ENCODE measurements at places on chromosomes 6 and 20.

DNA sequence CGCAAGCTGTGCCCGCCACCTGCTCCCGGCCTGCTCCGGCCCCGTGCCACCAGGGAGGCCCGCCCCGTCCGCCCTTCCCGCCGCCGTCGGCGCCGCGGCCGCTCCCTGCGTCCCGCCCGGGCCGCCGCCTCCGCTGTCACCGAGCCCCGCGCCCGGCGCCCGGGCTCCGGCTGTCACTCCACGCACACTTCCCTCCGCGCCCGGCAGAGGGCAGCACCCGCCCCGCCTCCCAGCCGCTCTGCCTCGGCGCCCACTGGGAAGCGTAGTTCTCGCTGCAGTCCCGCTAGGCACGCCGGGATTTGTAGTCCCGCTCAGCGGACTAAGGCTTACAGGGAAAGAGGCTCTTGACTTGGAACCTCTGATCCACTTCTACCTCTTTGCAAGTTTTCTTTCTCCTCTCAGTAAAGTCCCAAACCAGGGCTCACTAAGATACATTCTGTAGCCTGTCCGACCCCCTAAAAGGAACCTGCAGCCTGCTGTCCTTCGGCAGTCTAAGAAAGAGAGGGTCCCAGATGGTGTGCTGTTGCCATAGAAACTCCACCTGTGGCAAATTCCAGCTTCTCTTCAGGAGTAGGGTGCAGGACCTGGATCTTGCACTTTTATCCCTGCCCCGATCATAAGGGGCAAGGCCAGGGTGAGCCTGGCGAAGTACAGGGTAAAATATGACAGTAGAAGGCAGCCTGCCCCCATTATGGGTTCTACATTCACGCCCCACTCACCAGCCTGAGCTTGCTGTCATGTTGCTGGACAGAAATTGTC lies at the start of gene TFEB:
TFEB (minus strand) TSS at position 182 of the 759 bp plus-strand sequence. CDS start 44,395 bp downstream, outside the sequence.
- peak; percentile 92 for DNase-seq

- DNase-seq = no peak
Measured at GRCh38 chr6:25883991-25884390, 9.9 kb upstream of the SLC17A3 start.

- no peak for DNase-seq
Measured at GRCh38 chr20:57411406-57412283, 20.4 kb downstream of the RBM38 start.

- DNase-seq = no peak
Measured at GRCh38 chr6:48113130-48113529, 2.1 kb upstream of the PTCHD4 start.

- DNase-seq = no peak
Measured at GRCh38 chr6:26646074-26646473, 13.5 kb downstream of the ZNF322 start.

DNA sequence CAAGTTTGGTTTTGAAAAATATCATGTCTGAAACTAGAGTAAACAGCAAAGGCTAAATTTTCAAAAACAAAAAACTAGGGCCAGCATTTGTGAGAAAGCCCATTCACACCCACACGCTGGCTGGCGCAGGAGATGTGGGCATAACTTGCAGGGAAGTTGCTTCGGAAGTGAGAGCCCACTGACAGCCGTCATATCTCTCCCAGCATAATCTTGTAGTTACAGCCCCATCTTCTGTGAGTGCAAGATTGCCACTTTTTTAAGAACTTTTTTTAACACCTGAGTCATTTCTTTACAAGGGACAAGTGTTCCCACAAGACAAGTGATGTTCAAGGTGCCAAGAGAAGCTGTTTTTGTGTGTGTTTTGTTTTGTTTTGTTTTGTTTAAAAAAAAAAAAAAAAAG lies 212.5 kb upstream of the CNR1 start:
- DNase-seq = no peak

GRCh38 chr6:126747728-126748540 lies 370.5 kb upstream of the RSPO3 start:
- no peak for DNase-seq

- no peak for DNase-seq
Measured at GRCh38 chr6:55449225-55449624, 122.0 kb downstream of the GFRAL start.

DNA sequence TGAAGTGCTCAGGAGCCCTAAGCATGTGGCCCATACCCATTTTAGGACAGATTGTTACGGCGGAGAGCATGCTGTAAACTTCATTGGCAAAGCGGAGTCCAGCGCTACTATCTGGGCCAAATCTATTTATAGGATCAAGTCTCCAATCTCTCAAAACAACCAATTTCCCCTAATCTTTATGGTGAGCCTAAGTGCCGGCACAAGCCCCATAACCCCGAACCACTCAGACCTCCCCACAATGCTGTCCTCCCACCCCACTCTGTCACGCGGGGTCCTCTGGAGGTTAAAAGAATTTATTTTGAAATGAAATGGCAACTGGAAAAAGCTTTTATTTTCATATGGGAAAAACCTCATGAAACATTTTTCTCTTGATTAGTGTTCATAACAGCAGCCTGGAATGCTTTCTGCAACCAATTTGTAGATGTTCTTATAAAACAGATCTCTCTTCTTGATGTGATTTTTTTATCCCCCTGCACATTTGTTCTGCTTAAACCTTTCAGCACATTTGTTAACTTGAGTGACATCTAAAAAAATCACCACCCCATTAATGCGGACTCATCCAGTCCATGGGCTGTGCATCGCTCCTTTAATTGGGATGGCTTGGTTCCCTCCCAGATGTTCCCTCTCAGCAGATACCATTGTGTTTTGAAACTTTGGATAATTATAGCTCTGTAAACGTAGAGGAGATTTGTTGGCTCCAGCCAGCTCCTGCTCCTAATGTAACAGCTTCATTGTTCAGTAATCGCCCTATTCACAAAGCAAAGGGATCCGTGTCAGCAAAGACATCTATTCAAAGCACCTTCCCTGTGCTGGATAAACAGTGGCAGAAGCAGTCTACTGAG lies 323.6 kb downstream of the CD83 start:
- DNase-seq = no peak

DNA sequence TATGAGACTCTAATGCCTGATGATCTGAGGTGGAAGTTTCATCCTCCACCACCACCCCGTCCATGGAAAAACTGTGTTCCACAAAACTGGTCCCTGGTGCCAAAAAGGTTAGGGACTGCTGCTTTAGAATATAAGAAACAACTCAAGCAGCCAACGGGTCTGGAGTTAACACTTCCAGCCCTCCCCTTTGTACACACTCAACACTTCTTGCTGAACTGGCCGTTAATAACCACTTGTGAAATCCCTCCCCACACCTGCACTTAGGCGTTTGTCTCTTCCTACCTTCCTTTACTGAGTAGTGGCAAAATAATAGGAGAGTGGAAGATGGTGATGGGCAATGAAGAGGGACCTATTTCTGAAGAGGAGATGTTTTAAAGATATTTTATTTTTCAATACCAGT lies 10.5 kb downstream of the SAYSD1 start:
- DNase-seq = no peak

- no peak for DNase-seq
Measured at GRCh38 chr6:77561768-77562314, 91.0 kb upstream of the MEI4 start.

DNA sequence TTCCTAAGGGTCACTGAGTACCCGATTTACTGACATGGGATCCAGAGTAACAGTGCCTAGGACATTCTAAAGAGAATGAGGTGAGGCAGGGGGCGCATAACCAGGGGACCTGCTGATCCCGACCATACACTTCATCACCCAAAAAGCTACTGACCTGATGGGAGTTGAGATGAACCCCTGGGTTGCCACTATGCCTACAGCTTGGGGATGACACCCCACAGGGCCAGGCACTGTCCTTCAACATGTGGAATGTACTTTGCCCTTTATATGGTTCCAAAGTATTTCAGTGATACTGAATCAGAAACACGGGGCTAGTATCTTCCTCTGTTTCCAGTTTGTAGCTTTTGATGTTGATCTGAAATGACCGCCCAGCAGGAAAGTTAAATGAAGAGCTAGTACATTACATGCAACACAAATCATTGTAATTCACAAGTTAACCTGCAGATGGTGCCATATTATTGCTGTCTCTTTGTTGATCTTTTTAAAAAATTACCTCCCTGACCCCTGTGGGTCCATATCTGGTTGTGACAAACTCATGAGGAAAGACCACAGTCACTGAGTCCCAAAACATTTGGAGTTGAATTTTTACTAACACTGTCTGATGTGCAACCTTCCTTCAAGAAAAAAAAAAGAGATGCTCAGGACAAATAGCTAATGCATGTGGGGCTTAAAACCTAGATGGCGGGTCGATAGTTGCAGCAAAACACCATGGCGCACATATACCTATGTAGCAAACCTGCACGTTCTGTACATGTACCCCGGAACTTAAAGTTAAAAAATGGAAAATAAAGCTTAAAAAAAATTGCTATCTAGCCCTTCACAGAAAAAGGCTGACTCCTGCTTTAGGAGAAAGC lies 42.7 kb upstream of the GCNT2 start:
- no peak for DNase-seq

GRCh38 chr6:132520953-132521352 lies 8.0 kb upstream of the STX7 start:
- DNase-seq = no peak

- DNase-seq = no peak
Measured at GRCh38 chr20:25193843-25194242, 1.7 kb upstream of the ENTPD6 start.

- no peak for DNase-seq
Measured at GRCh38 chr6:155505608-155505989, 50.0 kb upstream of the NOX3 start.

DNA sequence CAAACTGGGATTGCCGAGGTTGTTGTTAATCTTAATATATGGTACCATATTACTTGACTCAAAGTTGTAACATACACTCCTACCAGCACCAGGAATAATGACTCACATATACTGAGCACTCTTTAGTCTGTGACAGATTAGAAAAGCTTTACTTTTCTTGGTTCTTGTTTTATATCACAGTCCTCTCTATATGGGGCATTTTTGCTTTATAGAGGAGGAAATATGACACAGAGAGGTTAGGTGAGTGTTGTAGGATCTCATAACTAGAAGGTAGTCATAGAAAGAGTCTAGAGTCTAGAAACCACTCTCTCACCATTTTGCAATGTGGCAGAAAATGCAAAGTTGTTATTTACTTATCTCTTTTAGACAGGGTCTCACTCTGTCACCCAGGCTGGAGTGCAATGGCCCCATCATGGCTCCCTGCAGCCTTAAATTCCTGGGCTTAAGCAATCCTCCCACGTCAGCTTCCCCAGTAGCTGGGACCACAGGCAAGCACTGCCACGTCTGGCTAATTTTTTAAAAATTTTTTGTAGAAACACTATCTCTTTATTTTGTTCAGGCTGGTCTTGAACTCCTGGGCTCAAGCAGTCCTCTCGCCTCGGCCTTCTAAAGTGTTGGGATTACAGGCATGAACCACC lies 13.4 kb downstream of the TRIM38 start:
- DNase-seq = no peak

- no peak for DNase-seq
Measured at GRCh38 chr6:90466154-90466940, 120.5 kb downstream of the MAP3K7 start.

- no peak for DNase-seq
Measured at GRCh38 chr20:17762243-17762872, 62.6 kb downstream of the BANF2 start.

DNA sequence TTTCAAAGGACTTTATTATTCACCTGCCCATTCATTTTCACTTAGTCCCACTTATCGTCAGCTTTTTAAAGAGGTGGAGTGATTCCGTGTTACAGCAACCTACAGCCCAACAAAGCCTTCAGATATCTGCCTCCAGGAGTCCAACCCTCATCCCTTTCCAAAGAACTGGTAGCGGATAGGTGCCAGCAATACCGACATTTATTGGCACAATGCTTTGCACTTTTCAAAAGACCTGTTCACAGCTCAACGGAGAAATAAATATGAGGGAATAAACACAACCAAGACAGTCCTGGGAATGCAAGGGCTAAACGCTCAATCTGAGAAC lies 819 bp upstream of the MTRF1L start:
- DNase-seq = no peak

- no peak for DNase-seq
Measured at GRCh38 chr6:85250586-85251220, 199.2 kb upstream of the NT5E start.

- peak; percentile 25 for DNase-seq
Measured at GRCh38 chr6:7919871-7920270, 9.3 kb upstream of the TXNDC5 start.

- no peak for DNase-seq
Measured at GRCh38 chr6:52877168-52877567, 32.3 kb downstream of the GSTA3 start.

DNA sequence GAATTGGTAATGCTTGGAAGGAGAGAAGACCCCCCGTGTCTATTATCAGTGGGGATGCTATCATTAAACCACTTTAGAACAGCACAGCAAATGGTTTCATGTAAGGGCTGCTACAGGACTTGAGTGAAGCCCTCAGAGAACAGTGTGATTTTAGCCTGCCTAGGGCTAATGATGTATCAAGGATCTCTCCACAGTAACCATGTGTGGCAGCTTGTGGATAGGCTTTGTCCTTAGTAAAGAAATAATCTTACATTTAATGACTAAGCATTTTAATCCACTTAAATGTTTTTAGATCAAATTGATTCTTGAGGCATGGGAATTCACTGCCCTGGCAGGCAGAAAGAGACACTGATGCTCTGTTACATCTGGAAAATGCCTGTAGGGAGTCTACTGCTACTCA lies 495.1 kb downstream of the NKAIN2 start:
- DNase-seq = no peak

DNA sequence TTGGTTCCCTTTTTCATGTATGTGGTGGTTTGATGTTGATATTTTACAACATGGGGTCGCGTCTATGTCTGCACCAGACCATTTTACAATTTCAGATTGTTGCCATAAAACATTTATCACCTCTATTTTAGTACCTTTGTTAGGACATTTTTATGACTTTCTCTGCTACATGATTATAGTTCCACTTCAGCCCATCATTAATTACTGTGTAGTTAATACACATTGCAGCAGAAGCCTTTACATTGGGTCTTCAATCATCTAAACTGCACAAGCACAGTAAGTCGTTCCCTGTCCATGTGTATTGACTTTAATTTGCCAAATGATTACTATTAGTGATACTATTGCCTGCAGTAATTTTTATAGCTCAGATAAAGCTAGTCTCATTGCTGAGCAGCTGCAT lies 15.7 kb upstream of the TMEM217 start:
- no peak for DNase-seq

DNA sequence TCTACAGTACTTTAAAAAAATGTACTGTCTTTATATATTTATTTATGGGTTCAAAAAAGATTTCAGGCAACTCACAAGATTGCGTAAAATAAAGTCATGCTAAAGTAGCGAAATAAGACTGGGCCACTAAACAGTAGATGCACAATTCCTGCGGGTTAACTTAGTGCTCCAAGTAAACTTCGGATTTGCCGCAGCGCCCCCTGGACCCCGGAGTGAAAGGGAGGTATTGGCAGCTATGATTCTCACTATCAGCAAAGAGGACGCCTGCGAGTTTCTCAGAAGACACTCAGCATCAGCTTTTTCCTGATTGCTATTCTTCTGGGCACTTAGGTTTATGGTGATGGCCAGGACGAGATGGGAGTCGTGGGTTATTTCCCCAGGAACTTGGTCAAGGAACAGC lies 1.4 kb downstream of the OTOR start:
- DNase-seq = no peak

- DNase-seq = no peak
Measured at GRCh38 chr6:11585426-11586016, 48.0 kb downstream of the TMEM170B start.
